ENCODE measurements at places on chromosomes 13 and 19.

DNA sequence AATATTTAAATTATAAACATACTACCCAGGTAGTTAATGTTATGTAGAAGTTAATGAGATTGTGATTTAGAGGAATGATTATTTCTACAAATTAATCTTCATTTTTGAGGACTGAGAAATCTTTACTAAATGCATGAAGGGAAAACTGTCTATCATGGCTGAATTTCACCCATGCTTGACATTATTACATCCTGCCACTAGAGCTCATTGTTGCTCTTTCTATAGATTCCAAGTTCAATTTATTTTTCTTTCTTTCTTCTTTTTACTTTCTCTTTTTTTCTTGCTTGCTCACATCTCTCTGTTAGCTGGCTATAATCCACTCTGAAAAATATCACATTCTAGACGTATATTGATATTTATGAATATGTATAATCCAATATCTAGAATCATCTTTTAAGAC is 505.0 kb upstream of the KLHL1 start:
- DNase-seq: no peak

DNA sequence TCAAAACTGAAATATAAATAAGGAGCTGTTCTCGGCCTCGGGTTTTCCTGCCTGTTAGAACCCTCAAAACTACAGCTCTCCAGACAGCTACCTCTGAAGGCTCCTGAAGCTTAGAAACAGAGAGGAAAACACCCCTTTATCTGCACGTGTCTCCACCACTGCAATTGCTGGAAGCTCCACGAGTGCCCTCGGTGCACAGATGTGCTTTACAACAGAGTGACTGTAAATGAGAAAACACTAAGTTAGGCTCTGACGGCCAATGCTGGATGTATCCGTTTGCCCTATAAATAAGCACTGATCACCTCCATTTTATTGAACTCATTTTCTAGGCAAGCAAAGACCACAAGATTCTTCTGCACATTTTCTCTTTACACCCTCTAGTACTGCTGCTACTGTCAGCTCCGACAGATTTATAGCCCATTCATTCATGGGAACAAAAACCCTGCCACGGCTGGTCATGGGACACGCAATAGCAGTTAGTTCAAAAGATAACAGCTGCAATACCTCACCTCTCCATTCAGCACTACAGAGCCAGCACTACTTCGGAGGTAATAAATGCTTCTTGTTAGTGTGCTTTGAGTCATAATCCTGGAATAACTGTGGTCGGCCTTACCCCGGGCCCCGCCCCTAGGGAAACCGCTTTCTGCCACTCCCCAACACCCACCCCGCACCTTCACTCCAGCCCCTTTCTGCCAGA is 241.1 kb upstream of the ZNF507 start:
- DNase-seq: no peak

- no peak for DNase-seq
Observed at GRCh38 chr13:85367887-85368286, 431.3 kb downstream of the SLITRK6 start.

GRCh38 chr13:109715902-109716301 is 70.5 kb downstream of the IRS2 start:
- peak; percentile 48 for DNase-seq

- no peak for DNase-seq
Observed at GRCh38 chr13:24744247-24744646, 19.7 kb upstream of the RNF17 start.

- DNase-seq: no peak
Observed at GRCh38 chr19:45103508-45104319, 10.7 kb downstream of the PPP1R37 start.

- no peak for DNase-seq
Observed at GRCh38 chr19:17772172-17772571, 20.9 kb downstream of the FCHO1 start.

DNA sequence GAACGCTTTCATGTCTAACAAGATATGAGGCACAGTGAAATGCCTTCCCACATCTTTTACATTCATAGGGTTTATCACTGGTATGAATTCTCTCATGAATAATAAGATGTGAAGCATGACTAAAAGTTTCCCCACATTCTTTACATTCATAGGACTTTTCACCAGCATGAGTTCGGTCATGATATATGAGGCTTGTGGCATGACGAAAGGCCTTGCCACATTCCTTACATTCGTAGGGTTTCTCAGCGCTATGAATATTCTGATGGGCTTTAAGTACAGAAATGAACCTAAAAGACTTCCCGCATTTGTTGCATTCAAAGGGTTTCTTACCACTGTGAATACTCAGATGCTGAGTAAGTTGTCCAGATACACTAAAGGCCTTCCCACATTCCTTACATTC is 21.3 kb downstream of the ZNF607 start:
- no peak for DNase-seq

- DNase-seq: peak; percentile 41
Observed at GRCh38 chr13:60431108-60431700, 34.2 kb downstream of the TDRD3 start.

DNA sequence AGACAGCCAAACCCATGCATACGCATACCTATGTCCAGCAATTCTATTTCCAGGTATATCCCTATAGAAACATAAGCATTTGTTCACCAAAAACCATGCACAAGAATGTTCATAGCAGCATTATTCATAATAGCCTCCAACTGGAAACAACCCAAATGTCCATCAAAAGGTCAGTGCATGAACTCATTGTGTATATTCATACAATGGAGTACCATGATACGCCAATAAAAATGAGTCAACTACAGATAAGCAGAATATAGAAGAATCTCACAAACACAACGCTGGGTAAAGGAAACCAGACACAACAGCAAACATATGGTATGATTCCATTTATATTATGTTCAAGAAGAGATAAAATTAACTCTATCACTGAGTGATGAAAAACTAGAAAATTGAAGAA is 23.8 kb downstream of the DEDD2 start:
- no peak for DNase-seq

DNA sequence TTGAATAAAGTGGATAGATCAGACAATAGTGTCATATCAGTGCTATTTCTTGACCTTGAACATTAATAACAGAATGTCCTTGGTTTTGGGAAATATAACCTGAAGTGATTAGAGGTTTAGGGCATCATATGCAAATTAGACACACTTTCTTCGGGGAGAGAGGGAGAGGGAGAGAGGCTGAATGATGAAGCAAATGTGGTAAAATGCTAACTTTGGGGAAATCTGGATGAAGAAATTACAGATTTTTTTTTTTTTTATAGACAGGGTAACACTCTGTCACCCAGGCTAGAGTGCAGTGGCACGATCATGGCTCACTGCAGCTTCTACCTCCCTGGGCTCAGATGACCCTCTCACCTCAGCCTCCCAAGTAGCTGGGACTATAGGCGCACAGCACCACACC is 3.9 kb upstream of the NCR1 start:
- no peak for DNase-seq

DNA sequence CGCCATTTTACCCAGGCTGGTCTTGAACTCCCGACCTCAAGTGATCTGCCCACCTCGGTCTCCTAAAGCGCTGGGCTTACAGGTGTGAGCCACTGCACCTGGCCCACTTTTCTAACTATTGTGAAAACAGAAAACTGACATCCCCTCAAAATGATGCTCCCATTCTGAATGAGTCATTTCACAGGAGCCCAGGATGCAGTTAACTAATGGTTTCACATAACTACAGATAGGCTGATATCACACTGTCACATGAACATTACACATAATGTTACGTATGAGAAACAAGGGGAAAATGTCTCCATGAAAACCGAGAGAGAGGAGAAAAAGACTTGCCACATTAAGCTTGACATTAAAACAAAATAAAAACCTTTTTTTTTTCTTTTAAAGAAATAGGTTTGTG is 37.5 kb downstream of the N4BP2L2 start:
- no peak for DNase-seq

- DNase-seq: peak; percentile 12
Observed at GRCh38 chr19:1811472-1811894, 593 bp downstream of the ATP8B3 start.

- DNase-seq: peak; percentile 85
Observed at GRCh38 chr13:27194895-27195764, 23.5 kb upstream of the USP12 start.

GRCh38 chr13:99418843-99419140 is 82.5 kb upstream of the TM9SF2 start:
- no peak for DNase-seq

- no peak for DNase-seq
Observed at GRCh38 chr19:35040826-35041547, 534 bp upstream of the HPN start.

DNA sequence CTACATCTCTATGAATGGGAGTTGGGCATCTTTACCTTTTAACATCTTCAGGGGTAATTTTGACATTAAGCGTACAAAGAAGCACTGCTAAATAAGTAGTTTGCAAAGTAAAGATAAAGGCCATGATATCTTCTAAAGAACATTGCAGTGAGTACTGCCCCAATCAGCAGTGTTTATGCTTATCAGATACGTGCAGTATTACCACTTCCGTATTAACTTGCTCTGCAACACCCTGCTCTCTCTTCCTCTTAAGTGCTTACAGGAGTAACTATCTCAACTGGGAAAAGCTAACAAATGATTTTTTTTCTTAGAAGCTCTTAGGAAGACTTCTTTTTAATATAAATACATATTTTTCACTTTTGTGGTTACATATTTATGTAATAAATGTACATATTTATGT is 793.7 kb upstream of the SLC10A2 start:
- DNase-seq: no peak

- DNase-seq: no peak
Observed at GRCh38 chr13:50846861-50847475, 3.5 kb upstream of the DLEU7 start.

DNA sequence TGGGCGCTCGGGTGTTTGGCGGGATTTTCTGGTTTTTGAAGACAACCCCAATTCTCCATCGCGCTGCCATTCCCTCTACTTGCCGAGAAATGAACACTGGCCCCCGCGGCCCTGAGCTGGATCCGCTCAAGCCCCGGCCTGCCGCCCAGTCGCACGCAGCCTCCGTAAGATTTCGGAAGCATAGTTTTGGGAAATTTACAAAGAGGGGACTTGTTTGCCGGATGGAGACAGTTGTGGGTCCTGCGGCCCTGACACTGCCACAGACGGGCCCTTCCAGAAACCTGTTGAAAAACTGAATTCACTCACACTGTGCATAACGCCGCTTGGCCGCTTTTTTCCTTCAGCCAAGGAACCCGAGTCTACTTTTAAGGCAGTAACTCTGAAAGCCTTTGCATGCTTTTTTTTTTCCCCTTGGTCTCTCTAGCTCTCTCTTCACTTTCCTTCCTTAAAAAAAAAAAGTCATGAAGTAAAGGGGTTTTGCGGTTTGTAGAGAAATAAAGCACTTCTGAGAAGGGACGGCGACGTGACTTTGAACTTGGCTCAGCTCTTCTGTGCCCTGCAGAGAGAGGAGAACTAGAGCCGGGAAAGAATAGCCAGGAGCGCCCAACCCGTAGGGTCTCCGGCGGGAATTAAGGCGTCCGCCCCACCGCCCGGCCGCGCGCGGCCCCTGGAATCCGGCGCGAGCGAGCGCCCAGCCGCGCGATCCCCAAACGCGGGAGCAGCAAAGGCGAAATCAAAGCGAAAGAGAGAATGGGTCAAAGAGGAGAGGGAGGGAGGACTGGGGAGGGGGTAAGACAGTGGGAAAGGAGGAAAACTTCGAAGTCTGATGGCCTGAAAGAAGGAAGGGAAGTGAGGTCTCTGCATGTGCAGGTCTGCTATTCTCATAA is 3.4 kb upstream of the ZIC2 start:
- DNase-seq: no peak

- DNase-seq: no peak
Observed at GRCh38 chr13:95367309-95367843, 66.1 kb upstream of the ABCC4 start.

- no peak for DNase-seq
Observed at GRCh38 chr19:43774103-43774939, 6.5 kb downstream of the KCNN4 start.

DNA sequence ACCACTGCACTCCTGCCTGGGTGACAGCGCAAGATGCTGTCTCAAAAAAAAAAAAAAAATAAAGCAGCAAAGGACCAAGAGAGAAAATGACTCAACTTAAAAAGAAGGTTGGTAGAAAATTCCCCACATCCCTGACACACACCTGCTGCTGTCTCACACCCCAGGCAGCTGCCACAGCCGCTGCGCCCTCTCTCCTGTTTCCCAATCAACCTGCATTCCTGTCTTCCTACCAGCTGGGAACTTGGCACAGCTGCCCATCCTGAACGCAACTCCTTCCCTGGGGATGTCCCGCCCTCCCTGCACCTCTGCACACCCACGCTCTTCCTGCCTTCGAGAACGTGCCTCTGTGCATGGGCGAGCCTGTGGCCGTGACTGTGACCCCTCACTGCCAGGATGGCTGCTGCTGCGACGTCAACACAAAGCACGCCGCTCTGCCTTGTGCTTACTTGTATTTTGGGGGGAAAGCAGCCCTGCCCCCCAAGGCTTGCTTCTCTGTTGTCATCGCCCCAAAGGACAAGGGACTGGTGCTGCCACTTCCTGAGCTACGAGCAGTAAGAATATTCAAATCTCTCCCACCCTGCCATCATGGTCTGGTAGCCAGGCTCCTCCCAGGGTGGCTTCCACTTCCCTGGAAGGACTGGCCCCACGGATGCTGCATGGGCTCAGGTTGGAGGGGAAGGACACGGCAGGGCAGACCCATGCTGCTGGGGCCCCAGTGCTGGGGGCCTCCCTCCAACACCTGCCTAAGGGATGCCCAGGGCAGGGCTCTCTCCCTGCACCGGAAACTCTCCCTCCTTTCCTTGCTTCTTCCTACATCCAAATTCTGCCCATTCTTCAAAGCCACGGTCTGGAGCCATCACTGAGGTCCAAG is 20.7 kb downstream of the SH3GL1 start:
- DNase-seq: no peak

DNA sequence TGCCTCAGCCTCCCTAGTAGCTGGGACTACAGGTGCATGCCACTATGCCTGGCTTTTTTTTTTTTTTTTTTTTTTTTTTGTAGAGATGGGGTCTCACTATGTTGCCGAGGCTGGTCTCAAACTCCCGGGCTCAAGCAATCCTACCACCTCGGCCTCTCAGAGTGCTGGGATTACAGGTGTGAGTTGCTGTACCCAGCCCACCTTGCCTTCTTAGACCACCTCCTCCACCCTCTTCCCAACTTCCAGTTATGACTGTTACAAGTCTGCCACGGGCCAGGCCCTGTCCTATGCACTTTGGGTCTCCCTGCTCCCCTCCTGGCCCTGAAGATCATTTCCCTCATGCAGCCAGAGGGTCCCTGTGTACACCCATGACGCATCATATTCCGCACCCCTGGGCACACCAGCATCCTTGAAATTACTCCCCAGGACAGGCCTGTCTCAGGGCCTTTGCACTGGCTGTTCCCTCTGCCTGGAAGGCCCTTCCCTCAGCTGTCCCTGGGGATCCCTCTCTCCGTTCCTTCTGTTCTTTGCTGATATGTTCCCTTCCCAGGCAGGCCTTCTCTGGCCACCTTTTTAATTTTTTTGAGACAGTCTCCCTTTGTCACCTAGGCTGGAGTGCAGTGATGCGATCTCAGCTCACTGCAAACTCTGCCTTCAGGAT is 3.0 kb downstream of the LGALS4 start:
- DNase-seq: no peak

Data from stromal cell of bone marrow (primary cell).